ENCODE measurements at places on chromosomes 11 and 22.

- DNase-seq: no peak
Measured at GRCh38 chr11:91587131-91587530, 637.5 kb upstream of the FAT3 start.

GRCh38 chr22:20566420-20567260 lies 59.2 kb downstream of the MED15 start:
- no peak for DNase-seq

DNA sequence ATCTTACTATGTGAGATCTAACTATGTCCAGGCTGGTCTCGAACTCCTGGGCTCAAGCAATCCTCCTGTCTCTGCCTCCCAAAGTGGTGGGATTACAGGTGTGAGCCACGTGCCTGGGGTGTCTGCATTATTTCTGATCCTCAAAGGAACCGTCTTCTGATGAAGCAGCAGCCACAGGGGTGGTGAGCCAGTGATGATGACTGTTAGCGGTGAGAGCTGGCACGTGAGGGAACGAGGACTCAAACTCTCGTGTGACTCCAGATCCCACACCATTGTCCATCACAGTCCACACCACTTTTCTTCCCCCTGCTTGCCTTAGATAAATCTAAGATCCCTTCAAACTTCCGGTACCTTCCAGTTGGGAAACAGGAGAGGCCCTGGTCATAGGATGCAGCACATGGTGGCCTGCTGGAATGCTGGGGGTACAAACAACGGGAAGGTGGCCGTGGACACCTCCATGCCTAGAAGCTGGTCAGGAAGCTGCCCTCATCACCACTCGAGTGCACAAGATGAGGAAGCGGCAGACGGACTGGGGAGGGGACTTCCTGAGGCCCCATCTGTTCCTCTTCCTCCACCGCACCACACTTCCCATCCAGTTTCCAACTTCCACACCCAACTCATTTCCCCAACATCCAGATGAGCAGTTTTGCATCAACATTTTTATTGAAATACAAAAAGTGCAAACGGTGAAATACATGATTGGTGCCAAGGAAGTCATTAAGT lies 23.8 kb downstream of the ARHGAP1 start:
- DNase-seq: no peak

DNA sequence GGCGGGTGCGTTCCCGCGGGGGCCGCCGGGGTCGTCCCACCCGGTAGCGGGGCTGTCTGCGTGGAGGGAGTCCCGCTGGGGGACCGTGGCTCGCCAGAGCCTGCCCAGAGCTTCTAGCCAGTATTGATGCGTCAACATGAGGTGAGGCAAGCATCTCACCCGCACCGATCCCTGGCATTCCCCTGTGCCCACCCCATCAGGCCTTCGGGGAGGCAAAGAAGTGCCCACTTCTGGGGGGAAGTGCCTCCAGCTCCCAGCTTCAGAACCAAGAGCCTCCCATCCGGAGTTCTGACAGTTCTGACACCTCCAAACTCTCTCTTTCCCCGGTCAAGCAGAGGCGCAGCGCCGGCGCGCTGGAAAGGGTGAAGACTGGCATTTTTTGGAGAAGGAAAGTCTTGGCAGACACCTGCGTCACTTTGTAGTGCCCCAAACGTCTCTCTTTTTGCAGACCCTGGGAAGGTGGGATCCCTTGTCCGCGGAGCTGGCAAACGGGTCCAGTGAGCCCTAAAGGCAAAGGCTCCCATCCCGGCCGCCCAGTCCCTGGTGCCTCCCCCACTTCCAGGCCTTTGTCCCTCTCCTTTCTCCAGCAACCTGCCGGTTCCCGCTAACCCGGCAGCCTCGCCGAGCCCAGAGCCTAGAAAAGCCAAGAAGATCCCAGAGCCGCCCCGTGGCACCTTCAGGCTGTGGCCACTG lies 3.2 kb upstream of the PAX6 start:
- no peak for DNase-seq

GRCh38 chr11:76030286-76030685 lies 176.0 kb downstream of the WNT11 start:
- no peak for DNase-seq

GRCh38 chr11:118117790-118118601 lies 31.2 kb upstream of the SMIM35 start:
- DNase-seq: no peak

DNA sequence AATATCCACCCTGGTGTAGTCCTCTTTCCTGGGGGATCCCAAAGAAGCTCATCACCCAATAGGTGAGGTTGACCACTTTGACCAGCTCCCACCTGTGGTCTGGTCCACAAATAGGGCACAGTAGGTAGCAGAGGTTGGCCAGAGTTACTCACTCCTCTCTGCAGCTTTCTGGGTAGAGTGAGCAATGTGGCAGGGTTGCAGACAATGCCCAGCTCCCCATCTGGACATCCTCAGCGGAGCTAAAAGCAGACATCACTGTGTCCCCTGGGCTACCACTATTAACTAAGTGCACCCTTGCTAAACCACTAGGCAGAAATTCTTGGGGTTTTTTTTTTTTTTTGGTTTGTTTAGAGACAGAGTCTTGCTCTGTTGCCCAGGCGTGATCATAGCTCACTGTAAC lies 48.4 kb upstream of the TP53I11 start:
- no peak for DNase-seq

GRCh38 chr11:10441091-10441490 lies 14.0 kb upstream of the AMPD3 start:
- no peak for DNase-seq

GRCh38 chr11:116605543-116606459 lies 167.0 kb downstream of the BUD13 start:
- peak; percentile 56 for DNase-seq

- DNase-seq: peak; percentile 80
Measured at GRCh38 chr22:50274311-50274710, 4.1 kb upstream of the MAPK11 start.

DNA sequence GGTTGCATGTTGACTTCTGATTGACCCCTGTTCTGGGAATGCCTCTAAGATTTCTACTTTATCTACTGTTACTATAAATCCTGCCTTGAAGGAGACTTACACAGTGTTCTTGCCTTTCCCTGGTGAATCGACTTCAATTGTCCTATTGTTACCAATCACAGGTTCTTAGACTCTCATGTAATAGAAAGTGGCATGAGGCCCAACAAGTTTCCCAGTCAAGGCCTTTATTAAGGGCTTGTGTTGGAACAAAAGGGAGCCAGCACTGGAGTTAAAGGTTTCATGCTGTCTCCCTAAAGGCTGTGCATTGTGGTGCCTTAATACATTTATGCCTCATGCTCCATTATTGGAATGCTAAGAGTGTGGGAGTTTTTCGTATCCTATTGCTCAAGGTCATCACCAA lies 23.3 kb downstream of the MS4A2 start:
- no peak for DNase-seq

GRCh38 chr11:64001484-64002420 lies 15.5 kb downstream of the OTUB1 start:
- DNase-seq: no peak

GRCh38 chr11:43952401-43953342 lies 10.2 kb downstream of the C11orf96 start:
- no peak for DNase-seq

DNA sequence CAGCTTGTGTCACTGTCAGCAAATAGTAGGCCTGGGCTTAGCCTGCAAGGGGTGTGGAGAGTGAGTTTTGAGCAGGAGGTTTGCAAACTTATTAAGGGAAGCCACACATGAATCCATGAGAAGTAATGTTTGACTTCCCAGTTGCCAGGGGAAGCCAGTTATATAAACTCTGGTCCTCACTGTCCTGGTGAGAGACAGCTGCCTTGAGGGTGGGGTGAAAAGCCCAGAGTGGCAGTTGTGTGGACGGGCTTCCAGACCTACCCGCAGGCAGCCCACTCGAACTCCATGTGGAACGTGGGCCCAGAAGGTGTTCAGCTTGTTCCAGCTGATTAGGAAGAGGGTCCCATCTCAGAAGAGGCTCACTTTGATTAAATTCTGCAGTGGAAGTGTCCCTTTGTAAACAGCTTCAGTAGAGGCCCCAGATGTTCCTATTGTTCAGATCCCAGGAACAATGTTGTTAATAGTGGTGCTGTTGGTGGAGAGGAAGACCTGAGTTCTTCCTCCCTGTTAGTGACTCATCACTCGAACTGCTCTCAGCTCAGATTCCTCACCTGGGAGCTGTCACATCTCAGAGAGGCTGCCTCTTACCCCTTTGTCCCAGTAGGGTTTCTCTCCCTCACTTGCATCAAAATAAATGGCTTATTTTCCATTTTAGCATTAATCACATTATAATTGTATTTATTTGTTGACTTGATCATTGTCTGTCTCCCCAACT lies 63.4 kb downstream of the GRAMD1B start:
- no peak for DNase-seq

- no peak for DNase-seq
Measured at GRCh38 chr11:65524014-65524740, 706 bp upstream of the SCYL1 start.

DNA sequence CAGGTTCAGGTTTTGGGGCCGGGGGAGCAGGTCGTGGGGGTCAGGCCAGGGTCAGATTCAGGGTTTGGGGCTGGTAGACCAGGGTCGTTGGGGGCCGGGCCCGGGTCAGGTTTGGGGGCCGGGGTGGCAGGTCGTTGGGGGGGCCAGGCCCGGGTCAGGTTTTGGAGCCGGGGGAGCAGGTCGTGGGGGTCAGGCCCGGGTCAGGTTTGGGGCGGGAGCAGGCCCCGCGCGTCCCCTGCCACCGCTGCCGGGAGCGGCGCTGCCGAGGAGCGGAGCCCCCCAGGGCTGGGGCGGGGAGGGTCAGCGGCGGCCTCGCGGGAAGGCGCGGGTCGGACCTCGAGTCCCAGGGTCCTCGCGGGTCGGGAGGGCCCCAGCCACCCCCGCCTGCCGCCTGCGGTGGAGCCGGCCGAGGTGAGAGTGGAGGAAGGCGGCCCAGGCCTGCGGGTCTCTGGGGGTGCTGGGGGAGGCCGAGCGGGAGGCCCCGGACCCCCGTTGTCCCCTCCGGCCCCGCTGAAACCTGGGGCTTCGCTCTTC lies 535 bp downstream of the TRABD start:
- peak; percentile 33 for DNase-seq

- no peak for DNase-seq
Measured at GRCh38 chr11:41003339-41004282, 455.8 kb downstream of the LRRC4C start.

DNA sequence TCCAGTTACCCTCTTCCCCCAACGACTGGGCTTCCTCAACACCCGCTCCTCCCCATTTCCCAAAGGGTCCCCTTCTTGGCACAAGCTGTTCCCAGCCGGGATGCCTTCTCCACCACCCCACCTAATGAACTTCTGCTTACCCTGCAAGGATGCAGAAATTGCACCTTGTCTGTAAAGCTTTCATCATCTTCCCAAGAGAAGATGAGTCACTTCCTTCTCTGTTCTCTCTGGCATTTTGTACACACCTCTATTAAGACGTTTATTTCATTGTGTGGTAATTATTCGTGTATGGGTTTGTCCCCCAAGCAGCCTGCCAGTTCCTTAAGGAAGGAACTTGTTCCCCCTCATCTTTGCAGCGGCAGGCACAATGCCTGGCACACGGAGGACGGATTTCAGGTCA lies 351.1 kb downstream of the CADM1 start:
- no peak for DNase-seq

DNA sequence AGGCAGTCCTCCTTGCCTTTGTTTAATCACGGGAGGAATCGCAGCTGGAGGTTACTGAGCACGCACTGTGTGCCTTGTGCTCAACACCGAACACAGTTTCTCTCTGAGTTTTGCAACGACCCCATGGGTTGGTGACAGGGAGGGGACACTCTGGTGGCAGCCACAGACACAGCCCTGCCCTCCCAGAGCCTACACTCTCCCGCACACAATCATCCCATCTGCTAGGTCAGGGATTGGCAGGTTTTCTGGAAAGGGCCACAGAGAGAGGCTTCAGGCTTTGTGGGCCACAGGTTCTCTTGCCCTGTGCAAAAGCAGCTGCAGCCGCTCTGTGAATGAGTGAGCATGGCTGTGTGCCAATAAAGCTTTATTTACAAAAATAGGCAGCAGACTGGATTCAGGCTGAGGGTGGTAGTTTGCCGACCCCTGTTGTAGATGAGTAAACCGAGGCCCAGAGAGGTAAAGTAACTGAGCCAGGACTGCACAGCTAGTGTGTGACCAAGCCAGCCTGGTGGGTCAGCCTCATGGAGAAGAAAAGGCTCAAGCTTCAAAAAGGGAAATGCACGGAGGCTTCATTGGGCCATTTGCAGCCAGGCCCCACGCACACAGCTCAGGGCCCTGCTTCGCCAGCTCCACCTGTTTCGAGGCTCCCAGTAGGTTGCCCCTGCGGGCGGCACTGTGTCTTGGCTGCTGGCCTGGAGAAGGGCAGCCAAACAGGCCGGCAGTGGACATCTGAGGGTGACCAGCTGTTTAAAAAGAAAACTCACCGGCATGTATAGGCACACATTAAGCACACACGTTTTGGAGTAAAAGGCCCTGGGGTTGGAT lies 16.3 kb downstream of the LTO1 start:
- no peak for DNase-seq

- DNase-seq: no peak
Measured at GRCh38 chr11:107140983-107141382, 122.7 kb upstream of the GUCY1A2 start.

DNA sequence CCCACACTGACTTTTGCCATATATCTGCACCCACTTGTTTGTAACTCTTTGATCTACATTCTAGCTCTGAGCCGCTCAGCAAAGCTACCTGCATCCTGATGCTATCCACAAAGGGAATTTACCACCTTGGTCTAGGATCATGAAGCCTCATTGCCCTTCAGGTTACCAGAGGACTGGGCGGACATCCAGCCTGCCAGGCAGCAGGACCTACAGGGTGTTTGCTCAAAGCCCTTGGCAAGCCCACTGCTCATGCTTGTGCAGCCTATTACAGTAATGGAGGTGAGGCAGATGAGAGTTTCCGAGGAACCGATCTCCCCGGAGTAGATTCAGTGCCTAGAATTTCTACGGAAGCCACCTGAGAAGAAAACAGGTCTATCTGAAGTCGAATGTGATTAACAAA lies 417.2 kb downstream of the OPCML start:
- no peak for DNase-seq

DNA sequence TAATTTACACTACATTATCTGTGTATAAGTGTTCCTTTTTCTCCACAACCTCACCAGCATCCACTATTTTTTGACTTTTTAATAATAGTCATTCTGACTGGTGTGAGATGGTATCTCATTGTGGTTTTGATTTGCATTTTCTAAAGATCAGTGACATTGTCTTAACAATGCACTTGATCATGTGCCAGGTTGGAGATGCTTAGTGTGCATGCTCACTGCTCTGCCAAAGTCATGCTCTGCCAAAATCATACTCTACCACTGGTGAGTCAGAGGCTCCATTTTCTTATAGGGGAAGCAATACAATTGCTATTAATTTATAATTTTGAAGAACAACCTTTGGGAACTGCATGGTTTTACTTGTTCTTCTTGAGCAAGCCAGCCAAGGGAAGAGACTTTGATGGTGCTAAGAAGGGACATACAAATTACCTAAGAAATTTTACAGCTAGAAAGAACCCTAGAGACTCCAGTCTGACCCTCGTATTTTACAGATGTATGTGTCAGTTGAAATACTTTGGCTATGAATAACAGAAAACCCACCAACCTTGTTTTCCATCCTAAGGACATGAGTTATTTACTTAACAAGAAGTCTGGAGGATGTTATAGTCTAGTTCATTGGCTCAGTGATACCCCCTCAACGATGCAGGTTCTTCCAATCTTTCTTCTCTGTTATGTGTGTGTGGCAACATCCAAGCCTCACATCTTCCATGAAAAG lies 368.9 kb downstream of the DDX10 start:
- DNase-seq: no peak
